ENCODE measurements at places on chromosomes 2 and 18.

DNA sequence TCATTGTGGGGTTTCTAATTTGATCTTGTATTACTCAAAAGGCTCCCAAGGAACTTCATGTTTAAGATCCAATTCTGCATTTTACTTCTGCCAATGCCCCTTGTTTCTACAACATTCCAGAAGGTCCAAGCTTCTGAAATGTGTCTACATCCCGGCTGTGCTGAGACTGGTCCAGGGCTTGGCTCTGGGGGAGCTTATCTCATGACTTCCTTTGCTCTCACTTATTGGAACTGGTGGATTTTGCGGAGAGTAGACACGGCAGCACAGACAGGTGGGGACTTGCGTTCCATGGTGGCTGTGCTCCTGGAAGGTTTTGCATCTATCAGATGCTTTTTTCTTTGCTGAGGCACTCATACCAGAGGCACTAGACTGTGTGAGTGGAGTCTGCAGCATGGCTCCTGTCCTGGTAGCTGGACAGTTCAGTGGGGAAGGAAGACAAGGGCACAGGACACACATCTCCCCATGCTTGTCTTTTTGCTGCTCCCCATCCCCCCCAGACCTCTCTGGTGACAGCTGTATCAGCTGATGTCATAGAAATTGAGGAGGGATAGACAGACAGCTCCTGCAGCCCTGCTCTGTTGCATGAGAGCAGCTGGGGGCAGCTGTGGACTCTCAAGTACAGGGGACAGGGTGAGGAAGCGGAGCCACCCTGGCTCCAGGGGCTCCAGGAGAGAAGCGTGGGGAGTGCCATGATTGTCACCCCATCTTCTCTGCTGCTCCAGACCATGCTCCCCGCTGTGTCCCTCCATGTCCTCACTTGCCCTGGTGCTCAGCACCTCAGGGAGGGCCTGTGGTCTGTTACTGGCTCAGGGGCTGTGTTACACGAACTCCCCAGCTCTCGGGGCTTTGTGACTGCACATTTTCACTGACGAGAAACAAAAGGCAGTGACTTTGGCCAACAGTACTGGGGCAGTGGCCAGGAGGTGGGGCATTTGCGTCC lies 46.0 kb downstream of the ACAA2 start:
- no peak for DNase-seq

- DNase-seq: no peak
Observed at GRCh38 chr18:79950515-79951341, 725 bp downstream of the SLC66A2 start.

- no peak for DNase-seq
Observed at GRCh38 chr2:160417745-160418397, 75.7 kb downstream of the RBMS1 start.

DNA sequence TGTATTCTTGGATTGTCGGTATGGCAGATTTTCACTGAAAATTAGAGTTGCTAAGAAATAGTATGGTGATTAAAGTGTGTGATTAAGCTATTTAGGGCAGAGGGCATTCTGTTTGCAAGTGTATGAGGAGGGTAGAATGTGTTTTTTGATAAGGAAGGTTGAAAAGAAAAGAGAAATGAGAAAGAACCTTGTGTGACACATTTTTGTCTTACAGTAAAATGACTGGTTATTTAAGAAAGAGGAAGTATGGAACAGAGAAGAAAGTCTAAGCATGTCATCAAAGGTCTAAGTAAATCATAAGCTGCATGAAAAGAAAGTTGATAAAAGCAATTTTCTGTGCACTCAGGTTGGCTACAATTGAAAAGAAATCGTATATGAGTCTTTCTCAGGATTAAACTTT lies 5.2 kb upstream of the RSAD2 start:
- peak; percentile 64 for DNase-seq

GRCh38 chr2:147649286-147649685 lies 195.5 kb upstream of the ACVR2A start:
- no peak for DNase-seq
